Activated T-helper 1 cell treated with anti-CD3 and anti-CD28 coated beads, Interleukin-12 subunit alpha, Interleukin-12 subunit beta, Interleukin-2, Interleukin-4 antibody, amounts not matched to agents 30 ng/mL and 10 ng/mL and 1 ng/mL, durations not matched to agents 14 hours and 24 hours and 36 hours (primary cell): ENCODE measurements at places on chromosomes 5 and 9. TPM values are rescaled to one million over a fixed set of nuclear protein-coding genes. Genes with fewer than 3 reads are reported as not detected.

DNA sequence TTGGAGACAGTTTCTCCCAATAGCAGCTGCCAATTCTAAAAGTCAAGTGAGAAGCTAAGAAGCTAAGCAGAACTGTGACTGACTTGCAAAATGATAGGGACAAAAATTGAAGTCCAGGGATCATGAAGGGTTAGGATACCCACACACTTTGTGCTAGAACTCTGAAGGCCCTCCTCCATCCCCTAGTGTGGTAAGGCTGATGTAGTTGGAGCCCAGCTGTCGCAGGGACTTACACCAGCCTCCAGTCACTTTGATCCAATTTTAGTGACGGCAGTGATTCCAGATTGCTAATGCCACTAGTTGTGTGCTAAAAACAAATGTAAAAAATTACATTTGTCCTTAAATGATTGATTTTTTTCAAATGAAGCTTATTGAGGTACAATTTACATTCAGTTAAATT is 742.7 kb upstream of the ZNF608 start:
- H3K27ac ChIP-seq, result no peak overlapping the region
- H3K36me3 ChIP-seq, result no peaks in the 10 kb centered on the region
- no peaks in the 10 kb centered on the region for H3K4me1 ChIP-seq

DNA sequence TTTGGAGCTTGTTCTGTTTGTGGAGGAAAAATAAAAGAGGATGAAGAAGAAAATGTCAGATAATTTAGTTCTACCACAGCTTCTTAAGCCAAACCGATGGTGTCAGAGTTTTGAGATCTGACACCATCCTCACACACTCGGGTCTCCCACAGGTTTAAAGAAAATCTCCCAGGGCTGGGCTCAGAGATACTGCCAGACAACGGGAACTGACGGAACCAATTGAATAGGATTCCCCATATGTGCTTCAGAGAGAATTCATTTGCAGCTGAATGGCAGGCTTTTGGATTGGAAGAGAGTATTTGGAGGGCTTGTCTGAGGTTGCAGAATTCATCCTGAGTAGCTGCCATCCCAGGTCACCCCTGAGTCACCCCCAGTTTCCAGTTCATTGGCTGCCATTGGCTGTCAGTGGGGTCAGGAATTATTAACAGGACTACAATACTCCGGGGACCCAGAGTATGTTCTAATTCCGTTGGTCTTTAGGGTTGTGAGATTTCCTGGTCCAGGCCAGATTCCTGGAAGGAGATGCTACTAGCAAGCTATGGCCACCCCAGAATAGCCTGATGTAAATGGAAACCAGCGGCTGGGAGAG is 131.3 kb downstream of the PDZD2 start:
- no peak overlapping the region for H3K27ac ChIP-seq
- DNase-seq, result no peak
- no peaks in the 10 kb centered on the region for H3K36me3 ChIP-seq
- no peaks in the 10 kb centered on the region for H3K27me3 ChIP-seq
- no peak overlapping the region for H3K4me3 ChIP-seq
- H3K4me1 ChIP-seq, result no peaks in the 10 kb centered on the region

IFNA21 gene
- total RNA-seq, result not detected in 2 replicates

PNPLA7 gene
- total RNA-seq, result 0.71 and 1.2 TPM in 2 replicates

PCDHB11 gene
- total RNA-seq, result not detected in 2 replicates
